HT1080 (cell line): ENCODE measurements at places on chromosomes 11 and 22. TPM values are rescaled to one million over a fixed set of nuclear protein-coding genes. Genes with fewer than 3 reads are reported as not detected.

Gene FTH1
- total RNA-seq, result 334 and 1,409 TPM in 2 replicates

Gene KIRREL3
- total RNA-seq, result 1.7 and 2.2 TPM in 2 replicates

Gene TMEM151A
- not detected in 2 replicates for total RNA-seq

Gene SEC14L2
- 8.6 and 13.5 TPM in 2 replicates for total RNA-seq

Gene TTC38
- total RNA-seq, result 21.7 and 26.0 TPM in 2 replicates

Gene C11orf65
- total RNA-seq, result not detected in 2 replicates

Gene HOATZ
- not detected in 2 replicates for total RNA-seq

Gene TRPC6
- 0.10 and 0.11 TPM in 2 replicates for total RNA-seq

Gene OR51I1
- 2.9 and 3.1 TPM in 2 replicates for total RNA-seq

Gene LARGE2
- total RNA-seq, result 0.23 TPM in 1 of 2 replicates, not detected in the other

Gene OMP
- 0.58 TPM in 1 of 2 replicates, not detected in the other for total RNA-seq

Gene VPREB1
- total RNA-seq, result not detected in 2 replicates

Gene MMP7
- not detected in 2 replicates for total RNA-seq

Gene KCNJ11
- total RNA-seq, result 0.33 and 0.82 TPM in 2 replicates

Gene NLRP6
- not detected in 2 replicates for total RNA-seq

Gene KRTAP5-7
- total RNA-seq, result not detected in 2 replicates

Gene MEI1
- 1.4 and 2.4 TPM in 2 replicates for total RNA-seq

Gene CAVIN3
- not detected in 2 replicates for total RNA-seq

Gene LINC01488
- not detected in 2 replicates for total RNA-seq

Gene SMTNL1
- total RNA-seq, result not detected in 2 replicates

Gene IL17REL
- total RNA-seq, result not detected in 2 replicates

Gene CTR9
- total RNA-seq, result 26.4 and 31.0 TPM in 2 replicates

Gene ALDH3B1
- total RNA-seq, result 15.5 and 19.0 TPM in 2 replicates

Gene PAMR1
- total RNA-seq, result not detected in 2 replicates

Gene AAMDC
- total RNA-seq, result 5.8 and 7.5 TPM in 2 replicates

Gene ACR
- total RNA-seq, result not detected in 2 replicates

Gene OR5J2
- total RNA-seq, result not detected in 2 replicates
